Gastrocnemius medialis (tissue), 4 donors: ENCODE measurements at places on chromosomes 3 and 15.

GRCh38 chr3:474828-475227, 278.3 kb downstream of the CHL1 start:
- no peak for DNase-seq

DNA sequence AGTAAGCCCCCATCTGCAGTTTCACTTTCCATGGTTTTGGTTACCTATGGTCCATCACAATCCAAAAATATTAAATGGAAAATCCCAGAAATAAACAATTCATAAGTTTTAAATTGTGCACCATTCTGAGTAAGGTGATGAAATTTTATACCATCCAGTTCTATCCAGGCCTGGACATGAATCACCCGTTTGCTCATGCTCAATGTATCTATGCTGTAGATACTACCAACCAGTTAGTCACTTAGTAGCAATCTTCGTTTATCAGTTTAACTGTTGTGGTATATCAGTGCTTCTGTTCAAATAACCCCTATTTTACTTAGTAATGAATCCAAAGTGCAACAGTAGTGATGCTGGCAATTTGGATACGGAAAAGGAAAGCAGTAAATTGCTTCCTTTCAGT, 381.9 kb upstream of the AGTR1 start:
- DNase-seq: no peak

- no peak for DNase-seq
Observed at GRCh38 chr15:27665002-27665401, 434.1 kb downstream of the OCA2 start.

DNA sequence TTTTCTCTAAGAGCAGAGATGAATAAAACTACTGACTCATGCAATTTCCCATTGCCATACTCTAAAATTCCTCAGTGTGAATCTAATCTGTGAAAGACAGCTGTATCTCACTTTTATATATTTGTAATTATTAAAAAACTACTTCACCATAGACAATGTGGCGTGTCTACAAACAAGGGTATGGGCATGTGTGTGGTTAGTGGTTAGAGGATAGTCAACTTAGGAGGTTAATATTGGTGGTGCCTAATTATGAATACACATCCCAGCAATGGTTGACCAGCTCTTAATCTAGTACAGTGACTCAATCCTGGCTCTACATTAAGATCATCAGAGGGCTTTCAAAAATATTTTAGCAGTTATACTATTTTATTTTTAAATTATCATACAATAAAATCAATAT, 94.5 kb downstream of the GOLIM4 start:
- DNase-seq: no peak

- no peak for DNase-seq
Observed at GRCh38 chr3:139532976-139533375, 6.6 kb downstream of the RBP1 start.

- DNase-seq: no peak
Observed at GRCh38 chr15:91413142-91413541, 313.1 kb downstream of the SV2B start.

GRCh38 chr3:118810499-118811035, 224.1 kb downstream of the IGSF11 start:
- no peak for DNase-seq

DNA sequence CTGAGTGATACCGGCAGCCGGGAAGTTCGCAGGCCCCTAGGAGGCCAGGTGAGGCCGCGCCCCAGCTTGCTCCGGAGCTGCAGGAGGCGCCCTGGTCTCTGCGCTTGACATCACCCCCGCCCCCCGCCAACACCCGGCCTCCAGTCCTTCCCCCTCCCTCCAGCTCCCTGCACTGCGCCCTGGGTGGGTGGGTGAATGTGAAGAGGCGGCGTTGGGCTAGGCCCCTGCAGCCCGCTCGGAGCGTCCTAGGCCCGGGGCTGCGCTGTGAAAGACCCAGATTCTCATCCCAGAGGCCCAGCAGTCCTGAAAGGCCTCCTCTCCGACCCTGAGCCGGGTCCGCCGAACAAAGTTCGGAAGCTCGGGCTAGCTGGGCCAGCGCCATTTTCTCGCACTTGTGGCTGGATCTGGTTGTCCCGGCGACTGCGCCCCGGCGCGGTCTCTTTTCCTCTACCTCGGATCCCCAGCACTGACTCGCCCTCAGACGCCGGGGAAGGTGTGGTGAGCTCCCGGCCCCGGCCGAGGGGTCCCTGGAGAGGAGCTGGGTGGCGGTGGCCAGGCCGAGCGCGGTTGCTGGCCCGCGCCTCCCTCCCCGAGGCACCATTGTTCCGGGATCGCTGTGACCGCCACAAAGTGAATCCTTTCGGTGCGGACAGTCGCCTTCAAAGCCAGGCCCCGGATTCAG, 12.9 kb downstream of the ZIC4 start:
- peak; percentile 73 for DNase-seq

GRCh38 chr3:160184655-160185054, 40.6 kb upstream of the C3orf80 start:
- DNase-seq: no peak

DNA sequence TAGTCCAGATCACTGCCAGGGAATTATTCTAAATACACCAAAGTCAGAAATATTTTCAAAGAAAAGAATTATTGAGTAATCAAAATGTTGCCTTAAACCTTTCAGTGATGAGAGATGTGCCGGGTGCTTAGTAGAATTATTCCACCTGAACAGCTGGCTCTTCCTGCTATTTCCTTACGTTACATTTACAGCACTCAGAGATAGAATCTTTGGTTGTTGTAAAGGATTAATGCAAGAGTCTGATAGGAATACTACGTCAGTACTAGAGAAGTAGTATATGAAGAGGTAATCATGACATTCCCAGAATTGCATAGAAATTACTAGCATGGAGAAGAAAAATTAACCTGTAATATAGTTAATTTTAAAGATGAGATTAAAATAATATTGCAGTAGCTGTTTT, 50.9 kb upstream of the ZDHHC23 start:
- DNase-seq: no peak

GRCh38 chr3:74489050-74489792, 125.2 kb downstream of the CNTN3 start:
- no peak for DNase-seq

GRCh38 chr15:78018946-78019644, 58.4 kb downstream of the TBC1D2B start:
- no peak for DNase-seq

DNA sequence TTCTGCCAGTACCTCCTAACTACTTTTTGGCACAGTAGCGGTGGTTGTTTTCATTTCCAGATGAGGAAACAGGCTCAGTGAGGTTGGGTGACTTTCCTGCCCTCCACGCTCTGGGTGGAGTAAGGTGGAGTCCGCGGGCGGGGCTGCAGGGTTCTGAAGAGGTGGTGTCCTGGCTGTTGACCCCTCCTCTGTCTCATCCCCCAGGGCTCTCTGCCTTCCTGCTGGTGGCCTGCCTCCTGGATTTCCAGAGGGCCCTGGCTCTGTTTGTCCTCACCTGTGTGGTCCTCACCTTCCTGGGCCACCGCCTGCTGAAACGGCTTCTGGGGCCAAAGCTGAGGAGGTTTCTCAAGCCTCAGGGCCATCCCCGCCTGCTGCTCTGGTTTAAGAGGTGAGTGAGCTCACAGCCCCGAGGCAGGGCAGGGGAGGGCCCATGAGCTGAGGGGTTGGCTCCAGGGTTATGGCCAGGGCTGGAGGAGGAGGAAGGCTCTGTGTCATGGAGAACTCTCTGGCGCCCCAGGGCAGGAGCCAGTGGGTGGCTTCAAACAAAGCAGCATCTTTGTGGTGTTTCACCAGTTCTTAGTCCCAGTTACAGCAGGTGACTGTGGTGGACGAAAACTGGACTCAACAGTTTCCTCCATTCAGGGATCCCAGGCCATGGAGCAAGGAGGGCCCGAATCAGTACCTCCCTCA, 10.4 kb downstream of the SLC28A1 start:
- DNase-seq: no peak

- DNase-seq: no peak
Observed at GRCh38 chr3:105040026-105040622, 326.6 kb upstream of the ALCAM start.

- no peak for DNase-seq
Observed at GRCh38 chr3:114115143-114115542, 58.6 kb downstream of the QTRT2 start.

DNA sequence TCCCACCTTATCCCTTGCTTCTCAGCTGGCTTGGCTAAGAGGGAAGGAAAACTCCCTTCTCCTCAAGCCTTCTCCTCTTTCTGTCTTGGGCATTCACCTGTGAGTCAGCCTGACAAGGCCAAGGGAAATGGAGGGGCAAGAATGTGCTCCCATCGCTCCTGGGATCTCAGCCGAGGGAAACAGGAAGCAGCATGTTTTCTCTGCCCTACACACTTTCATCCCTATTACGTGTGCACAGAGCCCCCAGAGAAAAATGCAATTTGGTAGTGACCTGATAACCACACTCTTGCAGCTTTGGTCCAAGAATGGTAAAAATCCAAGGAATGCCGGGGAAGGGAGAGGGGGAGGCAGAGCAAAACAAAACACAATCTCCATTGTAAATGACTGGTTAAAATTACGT, 32.9 kb upstream of the MTMR10 start:
- no peak for DNase-seq

- DNase-seq: no peak
Observed at GRCh38 chr15:48475600-48476395, 144.6 kb downstream of the DUT start.

DNA sequence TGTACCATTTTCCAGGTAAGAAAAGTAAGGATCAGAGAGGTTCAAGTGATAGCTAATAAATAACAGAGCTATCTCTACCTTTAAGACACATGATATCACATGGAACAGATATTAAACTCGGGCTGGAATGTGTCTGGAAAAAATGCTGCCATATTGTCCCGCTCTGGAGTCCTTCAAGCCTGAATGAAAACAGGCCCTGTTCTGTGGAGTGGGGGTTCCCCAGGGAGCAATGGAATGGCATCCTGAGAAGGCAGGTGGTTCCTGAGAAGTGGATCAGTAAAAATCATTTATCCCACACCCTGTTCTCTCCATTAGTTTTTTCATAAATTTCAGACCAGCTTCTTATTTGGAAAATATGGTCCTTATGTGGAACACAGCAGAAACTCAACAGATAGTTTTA, 57.3 kb upstream of the PRTG start:
- DNase-seq: no peak

DNA sequence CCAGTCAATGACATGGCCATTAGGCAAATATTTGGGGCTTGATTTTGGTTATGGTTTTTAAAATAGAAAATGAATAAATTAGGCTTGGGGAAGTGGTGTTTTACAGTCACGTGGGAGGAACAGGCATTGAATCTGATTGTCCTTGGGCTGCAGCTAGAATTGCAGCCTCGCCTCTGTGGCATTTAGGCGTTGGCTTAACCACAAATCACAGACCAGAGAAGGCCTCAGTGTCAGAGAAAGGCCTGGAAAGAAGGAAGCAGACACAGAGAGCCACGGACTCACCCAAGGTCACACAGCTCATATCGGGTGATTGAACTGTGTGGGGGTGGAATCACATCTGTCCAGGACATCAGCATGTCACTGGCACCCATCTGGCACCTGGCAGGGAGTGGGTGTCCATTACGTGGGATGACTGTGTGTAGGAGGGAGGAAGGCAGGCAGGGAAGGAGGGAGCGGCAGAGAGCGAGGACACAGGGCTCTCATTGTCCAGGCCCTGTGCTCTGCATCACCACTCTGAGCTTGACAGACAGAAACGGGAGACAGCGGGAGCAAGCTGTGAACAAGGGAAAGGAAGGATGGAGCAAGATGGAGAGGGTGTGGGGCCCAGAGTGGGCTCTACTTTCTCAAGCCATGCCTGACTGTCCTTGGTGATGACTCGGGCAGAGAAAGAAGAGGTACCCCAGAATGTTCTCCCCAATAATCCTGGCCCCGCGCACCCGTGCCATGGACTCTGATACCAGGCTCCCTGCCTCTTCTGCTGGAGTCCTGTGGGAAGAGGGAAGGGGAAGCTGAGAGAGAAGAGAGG, 186.4 kb downstream of the FAM43A start:
- DNase-seq: no peak

DNA sequence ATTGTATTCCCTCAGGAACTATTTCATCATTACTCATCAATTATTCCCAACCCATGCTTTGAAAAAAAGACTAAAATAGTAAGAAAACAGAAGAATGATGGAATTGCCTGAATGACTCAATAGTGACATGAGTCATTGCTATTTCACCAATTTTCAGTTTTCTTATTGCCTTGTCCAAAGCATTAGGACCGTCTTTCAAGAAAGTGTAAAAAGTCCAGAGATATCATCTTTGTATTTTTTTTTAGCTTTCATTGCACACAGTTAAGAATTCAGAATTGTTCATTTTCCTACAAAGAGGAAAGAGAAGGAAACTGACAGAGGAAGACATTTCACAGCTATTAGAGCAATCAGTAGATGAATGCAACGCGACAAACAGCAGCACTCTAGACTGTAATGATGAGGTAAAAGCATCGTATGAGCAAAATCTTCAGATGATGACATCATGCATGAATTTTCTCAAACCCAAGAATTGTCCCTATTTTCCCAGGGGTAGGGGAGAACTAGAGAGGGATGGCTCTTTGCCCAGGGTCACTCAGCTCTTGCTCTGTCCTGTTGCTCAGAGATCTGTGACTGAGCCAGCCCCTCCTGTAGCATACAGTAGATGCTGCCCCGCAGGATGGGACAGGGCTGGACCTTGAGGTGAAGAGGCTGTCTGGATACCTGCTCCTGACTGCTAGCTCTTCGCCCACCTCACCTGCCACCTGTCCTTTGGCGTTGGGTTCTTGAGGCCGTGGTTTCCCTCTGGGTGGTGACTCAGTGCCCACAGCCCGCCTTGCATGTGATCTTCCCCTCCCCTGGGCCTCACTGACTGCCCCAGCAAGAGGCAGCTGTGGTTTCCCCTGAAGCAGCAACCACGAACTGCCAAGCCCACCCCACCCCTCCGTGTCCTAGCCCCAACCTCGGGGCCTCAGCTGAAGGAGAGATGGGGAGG, 84.8 kb downstream of the PPCDC start:
- peak; percentile 11 for DNase-seq

DNA sequence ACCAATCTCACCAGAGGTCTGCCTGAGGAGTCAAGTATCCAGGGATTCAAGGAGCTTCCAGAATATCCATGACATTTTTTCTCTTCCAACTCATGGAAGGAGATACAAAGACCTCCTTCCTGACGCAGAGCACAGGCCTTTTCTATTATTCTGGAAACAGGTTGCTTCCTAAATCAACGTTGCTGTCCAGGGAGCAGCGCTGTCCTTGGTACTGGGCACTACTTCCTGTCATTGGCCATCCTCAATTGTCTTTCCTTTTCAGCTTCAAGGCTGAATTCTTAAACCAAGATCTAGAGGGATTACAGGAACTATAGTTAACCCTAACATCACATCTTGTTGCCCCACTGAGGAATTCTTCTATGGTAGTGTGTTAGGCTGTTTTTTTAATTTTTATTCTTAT, 50.4 kb upstream of the TBC1D21 start:
- DNase-seq: no peak

DNA sequence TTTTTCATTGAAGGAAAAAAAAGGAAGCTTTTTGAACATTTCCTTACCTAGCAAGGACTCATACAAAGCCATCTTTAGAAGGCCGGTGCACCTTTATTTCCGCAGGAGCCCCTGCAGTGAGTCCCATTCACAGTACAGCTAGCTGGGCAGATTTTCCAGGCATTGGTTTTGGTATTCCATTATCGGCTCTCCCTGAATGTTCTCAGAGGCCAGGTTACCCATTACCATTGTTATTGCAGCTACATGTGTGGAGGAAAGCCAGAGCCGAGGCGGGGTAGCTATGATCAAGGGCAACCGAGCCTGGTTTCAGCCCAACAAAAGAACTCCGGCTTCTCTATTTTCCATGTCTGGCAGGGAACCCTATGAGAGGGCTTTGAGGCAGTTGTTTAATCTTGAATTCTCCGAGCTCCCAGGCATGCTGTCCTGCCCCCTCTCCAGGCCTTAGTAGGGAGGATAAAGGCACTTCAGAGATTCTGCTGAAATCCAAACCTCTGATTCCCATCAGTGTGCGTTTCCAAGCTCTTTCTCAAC, 100.3 kb downstream of the LRRK1 start:
- no peak for DNase-seq
